Stimulated activated CD4-positive, alpha-beta T cell treated with anti-CD3 and anti-CD28 coated beads, Interleukin-4, amount 100 ng/mL, for 4 hours (primary cell): ENCODE measurements at places on chromosomes 2 and 18.
A peak's percentile ranks its signal among the peaks of the same experiment; 100 is the strongest.

DNA sequence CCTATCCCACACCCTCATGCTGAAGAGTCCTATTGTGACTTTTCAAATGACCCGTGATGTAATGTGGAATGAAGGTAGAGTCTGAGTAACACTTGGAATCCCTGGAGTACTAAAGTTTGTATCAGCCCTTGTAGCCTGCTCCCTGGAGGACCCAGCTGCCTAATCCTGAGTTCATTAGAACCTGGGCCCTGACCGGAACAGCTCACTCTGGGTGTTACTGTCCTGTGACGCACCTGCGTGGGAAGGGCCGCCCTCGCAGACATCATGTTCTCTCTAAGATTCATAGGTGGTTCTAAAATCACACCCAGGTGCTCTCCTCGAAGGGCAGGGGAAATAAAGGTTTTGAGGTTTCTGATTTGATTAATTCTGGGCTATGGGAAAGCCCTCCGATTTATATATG is 62.3 kb downstream of the NCK2 start:
- peak; percentile 64 for DNase-seq

- no peak for DNase-seq
Measured at GRCh38 chr2:85797921-85798320, 44.1 kb downstream of the ATOH8 start.

DNA sequence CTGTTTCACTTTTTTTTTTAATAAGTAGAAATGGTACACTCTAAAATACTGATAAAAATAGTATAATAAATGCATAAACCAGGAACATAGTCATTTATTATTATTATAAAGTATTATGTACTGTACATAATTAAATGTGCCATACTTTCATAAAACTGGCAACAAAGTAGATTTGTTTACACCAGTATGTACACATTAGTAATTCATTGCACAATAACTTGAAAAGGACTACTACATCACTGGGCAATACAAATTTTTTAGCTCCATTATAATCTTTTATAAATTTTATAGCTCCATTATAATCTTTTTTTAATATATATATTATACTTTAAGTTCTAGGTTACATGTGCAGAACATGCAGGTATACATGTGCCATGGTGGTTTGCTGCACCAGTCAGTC is 636.5 kb downstream of the CNTNAP5 start:
- no peak for DNase-seq

GRCh38 chr18:6807515-6808257 is 78.2 kb downstream of the ARHGAP28 start:
- no peak for DNase-seq

DNA sequence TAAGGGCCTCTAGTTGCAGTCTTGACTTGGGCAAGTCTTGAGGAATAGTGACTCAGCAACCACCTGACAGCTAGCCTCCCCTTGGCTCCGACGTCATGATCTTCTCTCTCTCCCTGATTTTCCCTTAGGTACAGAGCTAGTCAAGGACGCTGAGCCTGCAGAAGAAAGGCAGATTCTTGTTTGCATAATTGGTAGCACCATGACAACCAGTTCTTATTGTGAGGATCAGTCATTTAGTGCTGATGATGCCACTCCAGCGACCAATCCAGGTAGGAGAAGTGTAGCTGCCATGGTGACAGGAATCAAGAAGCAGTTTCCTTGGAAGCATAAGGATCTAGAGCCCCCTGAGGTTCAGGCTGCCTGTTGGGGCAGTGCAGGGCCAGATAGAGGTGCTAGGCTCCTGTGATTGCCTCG is 2.8 kb upstream of the RESP18 start:
- no peak for DNase-seq

- no peak for DNase-seq
Measured at GRCh38 chr2:217729421-217730053, 273.3 kb downstream of the TNS1 start.
